Stimulated activated CD4-positive, alpha-beta T cell treated with anti-CD3 and anti-CD28 coated beads, Interleukin-1b, Interleukin-23, amount 100 ng/mL, for 1 hour (primary cell): ENCODE measurements at places on chromosomes 13 and 19.

GRCh38 chr13:111469450-111469849 lies 149.0 kb downstream of the TEX29 start:
- no peak for DNase-seq

- no peak for DNase-seq
Measured at GRCh38 chr19:30036154-30037129, 94.4 kb downstream of the URI1 start.

GRCh38 chr13:110057052-110057451 lies 249.9 kb downstream of the COL4A1 start:
- no peak for DNase-seq

- no peak for DNase-seq
Measured at GRCh38 chr19:6710273-6711077, 10.0 kb downstream of the C3 start.

- DNase-seq: no peak
Measured at GRCh38 chr19:53977991-53978731, 13.3 kb upstream of the CACNG6 start.

DNA sequence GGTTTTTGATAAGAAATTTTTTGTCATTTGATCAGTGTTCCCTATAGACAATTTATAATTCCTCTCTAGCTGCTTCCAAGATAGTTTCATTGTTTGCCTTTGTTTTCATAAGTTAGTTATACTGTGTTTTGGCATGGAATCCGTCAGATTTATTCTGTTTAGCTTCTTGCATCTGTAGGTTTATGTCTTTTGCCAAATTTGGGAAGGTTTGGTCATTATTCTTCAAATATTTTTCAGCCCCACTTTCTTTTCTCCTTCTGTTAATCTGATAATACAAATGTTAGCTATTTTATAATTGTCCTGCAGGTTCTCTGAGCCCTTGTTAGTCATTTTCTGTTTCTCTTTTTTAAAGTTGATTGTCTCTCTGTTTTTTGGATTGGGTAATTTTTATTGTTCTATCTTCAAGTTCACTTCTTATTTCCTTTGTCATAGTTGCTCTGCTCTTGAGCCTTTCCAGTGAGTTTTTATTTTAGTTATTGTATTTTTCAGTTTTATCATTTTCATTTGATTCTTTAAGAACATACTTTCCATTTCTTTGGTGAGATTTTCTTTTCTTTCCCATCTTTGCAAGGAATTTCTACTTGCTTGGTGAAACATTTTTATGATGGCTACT lies 5.9 kb upstream of the FCGBP start:
- DNase-seq: no peak

DNA sequence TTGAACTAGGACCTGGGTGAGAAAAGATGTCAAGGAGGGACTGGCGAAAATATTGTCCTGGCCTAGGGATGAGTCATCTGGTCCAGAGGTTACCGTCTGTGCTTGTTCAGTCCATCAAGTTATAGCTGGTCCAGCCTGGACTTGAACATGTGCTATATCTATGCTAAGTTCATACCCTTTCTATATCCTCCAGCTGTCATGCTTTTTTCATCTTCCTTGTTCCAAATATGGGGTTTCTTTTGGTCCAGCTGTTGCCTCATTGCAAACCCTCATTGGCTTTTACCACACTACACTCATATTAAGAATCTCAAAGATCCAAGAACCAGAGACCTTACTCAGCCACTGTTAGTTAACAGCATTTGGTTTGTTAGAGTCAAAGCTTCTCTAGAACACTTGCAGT lies 19.1 kb upstream of the KLF12 start:
- DNase-seq: no peak

DNA sequence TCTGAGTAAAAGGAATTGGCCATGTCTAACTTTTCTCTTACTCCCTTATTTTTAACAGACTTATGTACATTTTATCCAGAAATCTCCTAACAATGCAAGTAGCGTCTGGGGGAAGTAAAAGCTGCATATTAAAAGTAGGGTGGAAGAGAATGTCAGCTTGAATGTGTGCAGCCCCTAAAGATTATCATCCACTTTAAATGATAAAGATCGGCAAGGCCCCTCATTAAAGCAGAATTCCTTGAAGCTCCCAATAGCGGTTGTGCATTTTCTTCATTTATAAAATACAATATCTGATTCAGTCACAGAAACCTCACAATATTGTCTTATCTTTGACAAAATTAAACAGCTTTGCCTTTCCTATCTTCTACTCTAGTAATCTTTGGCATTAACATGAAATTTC lies 184.6 kb downstream of the LHFPL6 start:
- no peak for DNase-seq

GRCh38 chr19:347946-348861 lies 3.6 kb upstream of the MIER2 start:
- no peak for DNase-seq

- no peak for DNase-seq
Measured at GRCh38 chr13:72218966-72219365, 352.0 kb upstream of the DACH1 start.

DNA sequence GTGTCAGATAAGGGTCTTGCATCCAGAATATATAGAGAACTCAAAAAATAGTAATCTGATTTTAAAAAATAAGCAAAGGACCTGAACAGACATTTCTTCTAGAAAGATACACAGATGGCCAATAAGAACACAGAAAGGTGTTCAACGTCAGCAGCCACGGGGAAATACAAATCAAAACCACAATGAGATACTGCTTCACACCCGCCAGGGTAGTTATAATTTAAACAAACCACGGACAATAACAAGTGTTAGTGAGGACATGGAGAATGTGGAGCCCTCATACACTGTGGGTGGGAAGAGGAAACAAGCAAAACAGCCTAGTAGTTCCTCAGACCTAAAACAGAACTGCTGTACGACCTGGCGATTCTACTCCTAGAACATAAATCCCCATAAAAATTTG lies 26.7 kb upstream of the NAPA start:
- DNase-seq: no peak

GRCh38 chr19:8655340-8655709 lies 24.9 kb downstream of the NFILZ start:
- no peak for DNase-seq

GRCh38 chr13:65926750-65927171 lies 1303.4 kb downstream of the PCDH9 start:
- no peak for DNase-seq

DNA sequence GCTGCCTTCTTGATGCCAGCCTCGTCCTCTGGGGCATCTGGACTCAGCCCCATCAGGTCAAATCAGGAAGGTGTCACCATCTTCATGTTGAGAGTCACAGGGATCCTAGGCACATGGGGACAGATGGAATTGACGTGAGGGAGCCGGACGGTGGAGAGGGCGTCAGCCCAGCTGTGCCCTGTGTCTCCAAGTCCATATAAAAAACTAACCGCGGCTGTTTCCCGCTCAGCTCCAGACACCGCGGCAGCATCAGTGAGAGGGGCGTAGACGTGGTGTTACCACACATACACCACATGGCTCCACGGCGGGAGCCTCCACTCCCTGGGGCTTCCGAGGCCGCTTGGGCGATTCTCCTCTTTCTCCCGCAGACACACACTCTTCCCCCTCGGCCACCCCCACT lies 5.6 kb upstream of the PRR36 start:
- no peak for DNase-seq

- no peak for DNase-seq
Measured at GRCh38 chr13:77696006-77696878, 1.2 kb upstream of the SLAIN1 start.

DNA sequence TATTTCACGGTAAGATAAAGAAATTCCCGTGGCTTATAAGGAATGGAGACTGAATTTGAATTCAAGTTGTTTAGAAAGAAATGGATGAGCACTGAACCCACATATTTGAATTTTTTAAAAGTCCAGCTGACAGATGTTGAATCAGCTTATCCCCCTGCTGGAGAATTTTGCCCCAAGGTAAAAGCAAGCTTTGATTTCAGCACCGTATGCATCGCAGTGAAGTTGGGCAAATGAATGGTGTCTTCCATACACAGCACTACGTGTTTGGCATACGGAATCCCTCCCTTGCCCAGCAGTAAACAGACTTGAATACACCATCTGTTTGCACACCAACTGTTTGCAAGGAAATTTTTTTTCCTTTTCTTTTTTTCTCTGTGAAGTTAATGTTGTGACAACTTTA lies 77.5 kb upstream of the PEG3 start:
- DNase-seq: no peak

- no peak for DNase-seq
Measured at GRCh38 chr13:73462241-73462640, 403.4 kb downstream of the KLF5 start.

- DNase-seq: no peak
Measured at GRCh38 chr13:84446972-84447639, 564.8 kb upstream of the SLITRK1 start.

GRCh38 chr19:48239582-48240141 lies 16.1 kb downstream of the CARD8 start:
- no peak for DNase-seq

DNA sequence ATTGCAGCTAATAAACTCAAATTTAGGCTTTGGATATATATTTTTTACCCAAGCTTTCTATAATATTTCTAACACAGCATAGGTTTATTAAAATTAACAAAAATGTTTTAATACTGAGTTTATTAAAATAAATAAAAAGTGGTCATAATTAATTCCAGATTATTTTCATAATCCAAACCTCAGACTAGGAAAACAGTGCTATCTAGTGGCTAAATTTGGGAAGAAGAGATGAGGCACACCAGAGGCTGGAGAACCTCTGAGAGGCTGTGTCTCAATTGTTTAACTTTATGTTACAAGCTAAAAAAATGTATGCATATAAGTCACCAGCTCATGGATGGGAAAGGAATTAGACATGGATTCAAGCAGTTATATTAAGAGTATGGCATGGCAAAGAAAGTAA lies 392.5 kb downstream of the DIAPH3 start:
- no peak for DNase-seq

GRCh38 chr19:28332351-28332750 lies 880.6 kb downstream of the UQCRFS1 start:
- DNase-seq: no peak

DNA sequence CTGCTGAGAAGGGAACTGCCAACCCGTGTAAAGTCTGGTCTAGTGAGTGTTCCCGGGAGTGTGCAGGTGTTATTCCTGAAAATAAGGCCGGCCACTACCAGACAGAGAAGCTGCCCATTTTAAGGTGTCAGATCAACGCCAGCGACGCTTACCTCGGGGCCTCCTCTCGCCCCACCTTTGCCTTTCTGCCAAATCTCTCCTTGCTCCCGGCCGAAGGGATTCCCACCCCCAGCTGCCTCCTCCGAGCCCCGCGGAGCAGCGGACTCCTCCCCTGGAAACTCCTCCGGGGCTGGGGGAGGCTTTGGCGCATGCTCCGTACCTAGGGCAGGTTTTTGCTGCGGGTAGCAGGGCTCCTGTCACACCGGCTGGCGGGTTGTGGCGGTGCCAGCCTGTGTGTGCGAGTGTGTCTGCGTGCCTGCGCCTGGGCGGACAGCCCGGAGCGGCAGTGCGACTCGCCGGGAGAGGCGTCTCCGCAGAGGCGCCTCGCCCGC lies at the start of gene HS6ST3:
HS6ST3 (plus strand) TSS at position 359 of the 491 bp plus-strand sequence.
- DNase-seq: no peak

GRCh38 chr13:93296584-93296983 lies 70.0 kb downstream of the GPC6 start:
- no peak for DNase-seq

DNA sequence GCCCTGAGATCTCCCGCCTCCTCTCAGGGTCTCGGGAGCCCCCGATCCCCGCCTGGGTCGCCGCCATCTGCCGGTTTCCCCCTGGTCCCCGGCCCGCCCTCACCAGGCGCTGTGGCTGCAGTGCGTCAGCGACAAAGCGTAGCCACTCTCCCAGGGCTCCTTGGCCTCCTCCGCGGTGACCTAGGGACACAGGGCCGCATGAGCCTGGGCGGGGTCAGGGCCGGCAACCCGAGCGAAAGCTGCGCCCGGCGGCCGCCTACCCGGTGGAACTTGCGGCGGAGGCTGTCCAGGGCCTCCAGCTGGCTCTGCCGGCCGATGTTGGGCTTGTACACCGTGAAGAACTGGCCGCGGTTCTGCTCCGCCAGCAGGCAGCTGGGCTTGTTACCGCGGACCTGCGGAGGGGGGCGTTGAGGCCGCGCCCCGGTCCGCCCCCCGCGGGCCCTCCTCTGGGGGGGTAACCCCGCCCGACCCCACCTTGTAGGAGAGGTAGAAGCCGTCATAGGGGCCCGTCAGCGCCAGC lies 5.3 kb downstream of the GPX4 start:
- no peak for DNase-seq

GRCh38 chr13:43127103-43127798 lies 103.9 kb downstream of the DNAJC15 start:
- DNase-seq: no peak

DNA sequence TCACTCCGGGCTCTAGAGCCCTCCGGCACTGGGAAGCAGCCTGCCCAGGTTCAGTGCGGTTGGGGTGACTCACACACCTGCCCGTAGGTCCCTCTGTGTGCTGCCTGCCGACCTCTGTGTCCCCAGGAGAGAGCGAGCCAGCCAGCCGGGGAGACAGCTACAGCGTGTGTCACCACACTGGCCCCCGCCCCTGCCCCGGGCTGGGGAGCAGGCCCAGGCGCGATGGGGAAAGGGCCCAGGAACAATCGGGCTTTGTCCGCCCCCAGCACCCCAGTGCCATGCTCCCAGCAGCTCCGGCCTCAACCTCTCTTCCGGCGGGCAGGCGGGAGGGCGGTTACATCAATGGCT lies at the start of gene KLK6:
KLK6 (minus strand) TSS at position 179 of the 348 bp plus-strand sequence. CDS start 1,487 bp downstream, outside the sequence.
- no peak for DNase-seq

- no peak for DNase-seq
Measured at GRCh38 chr13:108984251-108984920, 355.0 kb downstream of the MYO16 start.

DNA sequence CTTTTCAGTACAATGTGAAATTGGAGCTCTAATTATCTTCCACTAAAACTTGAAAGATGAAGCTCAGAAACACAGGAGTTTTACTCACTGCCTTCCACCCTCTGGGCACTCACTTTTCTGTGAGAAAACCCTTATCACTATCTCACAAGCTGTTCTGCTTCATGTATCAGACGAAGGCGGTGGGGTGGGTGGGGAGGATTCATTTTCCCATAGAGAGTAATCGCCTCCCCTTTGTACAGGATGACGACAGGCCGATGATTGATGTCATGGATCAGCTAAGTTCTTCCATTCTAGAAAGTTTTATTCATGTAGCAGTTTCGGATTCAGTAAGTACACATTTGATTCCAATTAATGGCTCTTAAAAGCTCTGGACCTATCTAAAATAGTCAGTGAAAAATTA lies 139.9 kb downstream of the ZAR1L start:
- no peak for DNase-seq

DNA sequence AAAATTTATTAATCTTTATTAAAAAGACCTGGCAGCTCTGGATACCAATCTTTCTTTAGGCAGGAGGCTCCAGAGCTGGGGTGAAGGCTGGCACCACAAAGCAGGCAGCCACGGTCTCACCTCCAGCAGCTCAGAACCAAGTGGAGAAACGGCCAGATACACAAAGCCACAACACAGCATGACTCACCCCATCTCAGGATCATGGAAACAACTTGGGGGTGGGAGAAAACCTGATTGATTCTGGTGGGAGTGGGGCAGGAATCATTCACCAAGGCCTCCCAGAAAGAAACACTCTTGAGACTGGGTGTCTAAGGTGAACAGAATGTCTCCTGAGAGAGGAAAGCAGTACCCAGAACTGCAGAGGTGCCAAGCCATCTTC lies 64.2 kb downstream of the CRYL1 start:
- DNase-seq: no peak
